Kidney glomerular epithelial cell (primary cell): ENCODE measurements at places on chromosomes 11 and 22.

GRCh38 chr11:123180574-123180973 is 14.5 kb downstream of the CLMP start:
- DNase-seq = no peak

DNA sequence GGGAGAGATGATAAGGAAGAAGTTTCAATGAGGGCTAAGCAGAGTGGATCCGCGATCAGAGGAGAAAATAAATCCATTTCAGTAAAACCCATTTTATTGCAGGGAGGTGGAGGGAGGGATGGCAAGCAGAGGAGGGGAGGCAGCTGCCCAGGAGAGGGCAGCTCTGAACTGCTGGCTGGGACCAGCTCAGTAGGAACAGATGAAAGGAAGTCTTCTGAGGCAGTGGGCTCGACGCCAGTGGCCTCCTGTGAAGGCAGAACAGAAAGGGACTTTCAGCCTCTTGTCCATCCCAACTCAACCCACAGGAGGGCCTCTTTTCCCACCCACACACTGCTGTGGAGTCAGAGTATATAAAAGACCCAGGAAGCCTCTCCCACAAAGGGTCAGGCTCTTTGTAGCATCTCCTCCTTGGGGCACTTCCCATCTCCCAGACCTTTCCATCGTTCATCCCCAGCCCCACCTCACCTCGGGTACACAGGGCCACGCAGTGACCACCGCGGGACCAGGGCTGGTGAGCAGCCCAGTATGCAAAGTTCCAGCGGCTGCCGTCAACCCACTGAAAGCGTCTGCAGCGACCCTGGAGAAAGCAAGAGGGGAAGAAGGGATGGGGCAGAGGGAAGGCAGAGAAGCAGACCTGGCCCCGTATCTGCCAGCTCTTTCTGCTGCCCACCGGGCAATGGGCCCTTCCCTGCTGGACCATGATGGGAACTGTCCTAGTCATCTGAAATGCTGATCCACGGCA is 3.0 kb downstream of the PRG2 start:
- no peak for DNase-seq

DNA sequence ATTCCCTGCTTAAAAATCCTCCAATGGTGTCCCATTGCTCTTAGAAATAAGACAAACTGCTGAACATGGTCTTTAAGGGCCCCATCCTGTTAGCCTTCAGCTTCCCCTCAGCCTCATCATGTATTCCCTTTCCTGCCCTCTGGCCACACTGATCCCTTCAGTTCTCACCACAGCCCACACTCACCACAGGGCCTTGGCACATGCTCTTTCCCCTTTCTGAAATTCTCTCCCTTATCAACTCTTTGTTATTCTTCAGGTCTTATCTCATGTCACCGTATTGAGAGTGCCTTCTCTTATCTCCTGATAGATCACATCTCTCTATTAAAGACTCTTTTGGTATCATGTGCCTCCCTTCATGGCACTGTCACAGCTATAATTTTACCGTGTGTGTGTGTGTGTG is 167.8 kb upstream of the MPPED2 start:
- DNase-seq = no peak

DNA sequence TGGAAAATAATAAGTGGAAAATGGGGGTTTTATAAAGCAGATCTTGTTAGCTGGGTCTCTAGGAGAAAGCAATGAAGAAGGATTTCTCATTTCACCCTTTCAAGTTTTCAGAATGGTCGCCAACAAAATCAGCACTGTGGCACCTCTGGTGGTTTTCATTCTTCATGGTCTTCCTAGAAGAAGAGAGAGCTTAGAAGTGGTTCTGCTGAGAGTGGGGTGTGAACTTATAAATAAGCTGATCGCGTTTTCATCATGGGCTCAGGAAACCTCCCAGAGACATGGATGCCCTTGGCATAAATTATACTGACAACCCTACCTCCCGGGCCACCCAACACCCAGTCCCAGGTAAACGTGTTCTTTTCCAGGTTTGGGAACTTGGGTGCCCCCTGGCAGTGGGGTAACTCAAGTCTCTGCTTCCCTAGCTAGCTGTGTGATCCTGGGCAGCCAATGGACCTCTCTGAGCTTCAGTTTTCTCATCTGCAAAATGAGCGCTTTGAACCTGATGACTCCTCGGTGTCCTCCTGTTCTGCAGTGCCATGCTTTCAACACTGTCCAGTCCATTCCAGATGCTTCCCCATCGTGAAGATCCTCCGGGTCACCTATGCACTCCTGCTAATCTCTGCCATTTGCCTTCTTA is 72.6 kb upstream of the GRAMD1B start:
- DNase-seq = no peak

GRCh38 chr22:37433786-37434185 is 6.5 kb upstream of the ELFN2 start:
- DNase-seq = no peak

- peak; percentile 98 for DNase-seq
Measured at GRCh38 chr11:117281159-117281558, 10.0 kb upstream of the BACE1-AS start.
